ENCODE measurements at places on chromosomes 3 and 15.

DNA sequence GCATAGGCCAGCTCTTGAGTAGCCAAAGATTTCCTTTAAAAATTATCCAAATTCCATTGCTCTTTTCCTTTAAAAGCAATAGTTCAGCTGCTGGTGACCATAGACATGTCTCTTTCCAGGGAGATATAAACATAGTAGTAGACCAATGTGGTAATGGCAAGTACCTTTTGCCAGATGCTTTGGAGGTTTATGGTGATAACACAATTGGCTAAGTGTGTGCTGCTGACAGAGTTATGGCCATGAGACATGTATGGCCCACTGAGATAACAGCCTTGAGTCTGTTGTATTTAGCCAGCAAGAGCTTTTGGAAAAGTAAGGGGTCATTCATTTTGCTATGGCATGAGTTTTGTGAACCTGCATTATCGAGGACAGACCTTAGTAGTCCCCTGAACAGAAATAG is 1146.8 kb downstream of the TUSC7 start:
- DNase-seq: no peak

DNA sequence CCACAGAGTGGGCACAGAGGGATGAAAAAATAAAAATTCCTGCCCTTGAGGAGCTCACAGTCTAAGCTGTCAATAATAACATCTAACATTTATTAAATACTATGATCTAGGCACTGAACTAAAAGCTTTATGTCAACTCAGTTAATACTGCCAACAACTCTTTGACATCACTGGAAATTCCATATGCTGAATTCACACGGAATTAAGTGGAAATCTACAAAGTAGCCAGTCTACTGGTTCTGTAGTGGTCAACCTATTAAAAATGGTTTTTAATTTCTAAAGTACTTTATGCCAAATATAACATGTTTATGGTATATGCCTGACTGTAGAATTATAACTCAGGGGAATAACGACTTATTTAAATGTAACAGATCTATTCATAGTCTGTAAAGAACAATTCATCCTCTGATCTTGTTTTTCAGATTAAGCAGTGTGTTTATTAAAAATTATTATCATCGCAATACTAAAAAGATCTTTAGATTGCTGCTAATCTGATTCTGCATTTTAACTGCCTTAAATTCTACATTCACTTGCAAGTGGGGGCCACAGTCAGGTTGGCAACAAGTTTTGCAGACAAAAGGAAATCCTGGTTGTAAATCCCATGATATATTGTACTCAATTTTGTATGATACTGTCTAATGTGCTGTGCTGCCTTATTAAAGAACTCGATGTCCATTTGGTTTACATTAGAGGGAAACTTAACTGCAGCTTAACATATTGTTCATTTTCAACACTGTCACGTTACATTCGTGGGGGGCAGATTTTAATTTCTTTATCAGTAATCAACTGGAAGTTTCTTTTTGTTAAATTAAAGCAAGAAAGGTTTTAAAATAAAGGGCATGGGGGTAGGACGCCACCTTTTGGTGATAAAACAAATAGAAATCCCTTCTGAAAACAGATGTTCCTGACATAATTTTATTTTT is 2.6 kb upstream of the FOXP1 start:
- DNase-seq: peak; percentile 73

- DNase-seq: no peak
These were observed 9.3 kb downstream of the VEPH1 start for GRCh38 chr3:157493627-157494550.

DNA sequence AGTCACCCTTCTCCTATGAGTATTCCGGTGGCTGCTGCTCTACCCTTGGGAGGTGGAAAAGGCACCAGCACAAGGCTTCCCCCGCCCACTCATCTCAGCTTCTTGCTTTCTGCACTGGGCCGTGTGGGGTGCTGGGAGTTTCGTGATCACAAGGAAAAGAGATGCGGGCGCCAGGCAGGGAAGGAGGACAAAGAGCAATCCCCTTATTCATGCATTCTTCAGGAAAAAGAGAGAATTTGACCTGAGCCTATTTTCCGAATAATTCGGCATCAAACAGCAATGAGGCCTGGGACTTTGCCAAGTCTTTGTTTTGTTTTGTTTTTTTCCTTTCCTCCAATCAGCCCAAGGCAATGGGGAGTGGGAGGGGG is 102.2 kb upstream of the LPP start:
- DNase-seq: no peak

GRCh38 chr3:40770061-40770460 is 245.3 kb downstream of the ZNF621 start:
- DNase-seq: no peak

DNA sequence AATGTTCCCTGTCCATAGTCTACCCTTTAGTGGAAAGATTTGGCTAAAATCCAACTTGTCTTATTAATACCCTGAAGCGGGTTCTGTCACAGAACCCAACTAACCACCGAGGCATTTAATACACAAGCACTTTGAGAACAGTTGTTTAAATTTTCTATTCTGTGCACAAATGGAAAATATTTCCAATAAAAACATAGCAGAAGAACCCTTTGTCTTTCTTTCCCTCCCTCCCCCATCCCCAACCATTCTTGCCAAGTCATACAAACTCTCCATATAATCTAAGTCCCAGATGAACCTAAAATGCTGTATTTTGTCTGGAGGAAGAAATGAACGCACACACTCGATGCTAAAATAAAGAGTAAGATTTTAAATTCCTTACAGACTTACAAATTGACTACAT is 126.9 kb upstream of the STRIT1 start:
- DNase-seq: no peak

GRCh38 chr3:4898454-4899313 is 80.6 kb upstream of the BHLHE40 start:
- DNase-seq: peak; percentile 72

- DNase-seq: no peak
These were observed 146.1 kb upstream of the THBS1 start for GRCh38 chr15:39434751-39435238.

GRCh38 chr3:119945291-119945690 is 149.0 kb downstream of the GSK3B start:
- DNase-seq: no peak

DNA sequence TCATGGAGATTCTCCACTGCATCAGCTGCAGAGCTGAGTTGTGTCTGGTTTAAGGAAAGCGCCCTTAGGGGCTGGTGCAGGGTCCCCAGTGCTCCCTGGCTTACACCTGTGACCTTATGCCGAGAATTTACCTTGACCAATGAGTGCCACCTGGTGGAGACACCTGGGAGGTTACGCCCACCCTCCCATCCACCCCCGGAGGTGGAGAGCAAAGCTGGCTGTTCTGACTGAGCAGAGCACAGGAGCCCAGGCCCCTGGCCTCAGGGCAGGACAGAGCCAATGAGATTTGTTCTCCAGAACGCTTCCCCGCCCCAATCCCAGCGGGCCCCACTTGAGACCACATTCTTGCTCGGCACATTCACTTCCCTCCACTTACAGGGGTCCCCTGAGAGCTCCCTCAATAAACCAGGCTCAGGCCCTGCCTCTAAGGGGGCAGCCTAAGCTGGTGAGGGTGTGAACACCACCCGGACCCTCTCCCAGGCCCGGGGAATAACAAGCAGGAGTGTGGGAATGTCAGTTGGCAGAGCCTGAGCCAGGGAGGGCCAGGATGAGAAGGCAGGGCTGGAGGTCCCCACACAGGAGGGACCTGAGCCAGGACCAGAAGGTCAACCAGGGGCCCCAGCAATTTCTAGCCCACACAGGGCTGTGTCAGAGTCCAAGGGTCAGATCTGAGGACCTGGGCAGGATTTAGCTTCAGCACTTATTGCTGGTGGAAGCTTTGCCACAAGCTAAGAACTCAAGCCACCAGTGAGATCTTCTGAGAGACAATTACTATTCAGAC is 117.1 kb downstream of the TPRA1 start:
- DNase-seq: peak; percentile 62

GRCh38 chr3:121988146-121988545 is 33.9 kb downstream of the ILDR1 start:
- DNase-seq: peak; percentile 57

DNA sequence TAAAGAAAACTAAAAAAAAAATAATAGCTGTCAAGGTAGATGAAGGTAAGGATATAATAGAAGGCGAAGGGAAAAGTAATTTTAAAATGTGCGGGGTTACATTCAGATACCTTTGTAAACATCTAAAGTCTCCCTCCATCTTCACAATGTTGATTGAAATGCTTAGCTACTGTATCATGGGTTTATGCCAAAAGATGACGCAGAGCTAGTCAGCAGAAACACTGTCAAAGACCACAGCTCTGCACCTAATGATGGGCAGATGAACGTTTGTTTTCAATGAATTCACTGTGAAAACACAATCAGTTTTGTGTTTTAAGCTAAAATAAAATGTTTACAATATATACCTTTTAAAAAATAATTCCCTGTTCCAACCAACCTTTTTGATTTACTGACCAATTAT is 61.2 kb downstream of the RFTN1 start:
- no peak for DNase-seq

DNA sequence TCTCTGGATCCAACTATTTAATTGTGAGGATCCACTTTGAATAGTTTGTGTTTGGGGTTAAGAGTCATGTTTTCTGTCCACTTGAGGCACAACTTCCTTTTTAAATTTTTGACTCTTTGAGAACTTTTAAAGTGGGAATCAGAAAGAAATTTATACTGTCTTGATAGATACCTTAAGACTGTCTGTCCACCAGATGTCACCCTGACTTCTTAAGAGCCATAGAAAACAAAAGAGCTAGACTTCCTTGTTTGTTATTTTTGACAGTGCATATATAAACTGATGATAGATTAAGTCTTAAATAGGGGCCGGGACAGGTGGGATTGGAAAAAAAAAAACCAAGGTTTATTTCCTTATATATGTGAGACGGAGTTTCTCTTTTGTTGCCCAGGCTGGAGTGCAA is 52.1 kb upstream of the WDR72 start:
- no peak for DNase-seq

DNA sequence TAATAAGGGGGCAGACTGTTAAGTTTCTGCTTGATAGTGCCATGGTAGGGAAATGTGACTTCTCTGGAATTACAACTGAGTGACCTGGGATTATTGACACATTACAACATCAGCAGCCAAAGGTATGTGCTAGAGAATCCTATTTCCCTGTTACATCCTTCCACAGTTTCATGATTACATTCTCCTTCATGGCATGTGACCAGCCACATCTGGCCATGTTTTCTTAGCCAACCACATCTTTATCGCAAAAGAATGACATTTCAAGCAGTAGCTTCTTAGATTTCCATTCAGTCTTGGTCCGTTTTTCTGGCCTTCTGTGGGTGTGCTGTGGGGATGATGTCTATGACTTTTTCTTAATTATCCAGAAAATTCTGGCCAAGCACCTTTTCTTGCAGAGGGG is 45.4 kb upstream of the CTDSPL start:
- no peak for DNase-seq

DNA sequence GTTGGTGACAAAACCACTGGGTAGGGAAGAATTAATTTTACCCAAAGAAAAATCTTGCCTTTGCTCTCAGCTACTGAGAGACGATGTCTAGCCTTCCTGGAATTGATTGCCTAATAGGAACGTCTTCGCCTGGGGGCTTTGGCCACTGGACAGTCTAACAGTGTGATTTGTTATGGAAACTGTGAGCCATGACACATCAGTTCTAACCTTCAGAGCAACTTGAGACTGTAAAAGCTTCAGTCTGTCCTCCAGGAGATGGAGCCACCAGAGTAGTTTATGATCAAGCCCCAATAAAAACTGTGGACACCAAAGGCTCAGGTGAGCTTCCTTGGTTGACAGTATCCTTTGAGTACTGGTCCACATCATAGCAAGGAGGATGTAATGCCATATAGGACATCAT is 235.8 kb upstream of the TMCO5A start:
- DNase-seq: no peak

DNA sequence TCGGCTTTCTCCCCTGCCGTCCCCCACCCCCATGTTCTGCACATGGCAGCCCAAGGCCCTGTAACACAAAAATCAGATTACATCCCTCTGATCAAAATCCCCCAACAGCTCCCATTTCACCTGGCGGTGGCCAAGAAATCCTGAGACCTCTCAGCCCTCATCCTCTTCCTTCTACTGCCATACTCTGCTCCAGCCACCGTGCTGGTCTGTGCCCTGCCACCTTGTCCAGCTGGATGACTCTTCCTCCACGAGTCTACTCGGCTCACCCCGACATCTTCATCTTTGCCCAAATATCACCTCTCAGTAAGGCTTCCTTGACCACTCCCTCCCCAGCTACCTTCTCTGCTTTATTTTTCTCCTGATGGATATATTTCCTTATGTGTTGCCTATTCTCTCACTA is 3.1 kb downstream of the CCDC51 start:
- DNase-seq: no peak

- DNase-seq: peak; percentile 77
These were observed 951 bp downstream of the FOXL2 start for GRCh38 chr3:138945709-138946662.

- DNase-seq: no peak
These were observed 54.3 kb upstream of the ADCY5 start for GRCh38 chr3:123503203-123503602.

DNA sequence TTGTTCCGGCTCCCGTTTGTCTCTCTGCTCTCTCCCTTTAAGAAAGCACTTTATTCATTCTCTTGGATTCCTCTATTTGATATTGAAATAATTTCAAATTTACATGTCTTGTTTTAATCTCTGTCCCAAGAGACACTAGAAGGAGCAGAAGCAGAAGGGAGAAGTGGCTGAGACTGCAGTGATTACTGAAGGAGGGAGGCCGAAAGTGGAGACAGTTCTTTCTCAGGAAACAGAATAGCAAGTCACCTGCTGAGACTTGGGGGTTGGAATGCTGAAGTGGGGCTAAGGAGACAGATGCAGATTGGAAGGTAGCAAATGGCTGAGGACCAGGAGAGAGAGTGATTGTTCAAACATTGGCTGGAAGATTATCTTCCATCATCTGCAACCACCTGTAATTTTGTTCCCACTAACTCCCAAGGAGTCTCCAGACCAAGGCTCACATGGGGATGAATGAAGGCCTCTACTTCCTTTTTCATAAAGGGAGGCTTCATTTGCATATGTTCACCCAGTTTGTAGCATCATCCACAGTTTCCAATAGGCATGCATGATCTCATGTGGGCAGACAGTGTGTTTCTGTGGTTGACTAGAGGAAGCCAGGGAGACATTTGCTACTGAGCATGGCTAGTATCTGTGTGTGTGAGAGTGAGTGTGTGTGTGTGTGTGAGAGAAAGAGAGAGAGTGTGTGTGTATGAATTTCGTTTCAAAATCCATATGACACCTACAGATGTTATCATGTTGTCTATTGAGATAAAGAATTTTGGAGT is 24.0 kb downstream of the LTF start:
- peak; percentile 85 for DNase-seq

DNA sequence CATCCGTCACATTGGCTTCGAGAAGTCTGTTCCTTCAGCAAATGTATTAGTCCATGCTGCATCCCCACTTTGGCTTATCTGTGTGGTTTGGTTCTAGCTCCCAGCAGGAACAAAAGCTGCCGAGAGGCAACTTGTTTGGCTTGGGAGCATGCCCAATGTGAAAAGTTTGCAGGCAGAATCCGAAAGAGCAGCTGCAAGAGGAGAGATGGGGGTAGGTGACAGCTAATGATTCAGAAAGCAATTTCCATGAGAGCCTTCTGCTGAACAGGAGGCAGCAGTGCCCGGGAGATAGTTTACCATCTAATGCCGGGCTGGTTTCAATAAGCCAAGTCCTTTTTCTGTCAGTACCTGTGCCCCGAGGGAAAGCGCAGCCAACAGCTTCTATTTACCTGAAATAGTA is 60.2 kb downstream of the GRM7 start:
- no peak for DNase-seq

GRCh38 chr3:181486141-181486885 is 225.4 kb upstream of the SOX2 start:
- DNase-seq: no peak
